A172 (cell line): ENCODE measurements at places on chromosomes 1 and 21.

DNA sequence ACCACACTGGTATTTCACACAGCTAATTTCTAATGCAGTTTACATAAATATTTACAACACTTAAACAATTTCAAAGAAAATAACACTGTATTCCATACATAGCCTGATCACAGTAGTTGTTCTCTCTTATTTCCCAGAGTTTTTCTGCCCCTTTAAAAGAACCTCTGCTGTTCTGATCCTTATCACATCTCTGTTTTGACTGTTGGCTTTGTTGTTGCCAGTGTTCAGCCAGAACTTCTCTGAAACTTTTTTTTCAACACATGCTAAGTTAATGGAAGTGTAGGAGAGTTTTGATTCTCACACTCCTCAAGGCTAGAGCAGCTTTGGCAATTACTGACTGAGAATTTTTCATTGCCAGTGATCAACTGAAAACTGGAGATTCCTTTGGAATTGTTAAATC is 11.1 kb downstream of the SELE start:
- DNase-seq = no peak

- DNase-seq = no peak
These were observed 3.5 kb upstream of the PADI1 start for GRCh38 chr1:17201201-17202021.

DNA sequence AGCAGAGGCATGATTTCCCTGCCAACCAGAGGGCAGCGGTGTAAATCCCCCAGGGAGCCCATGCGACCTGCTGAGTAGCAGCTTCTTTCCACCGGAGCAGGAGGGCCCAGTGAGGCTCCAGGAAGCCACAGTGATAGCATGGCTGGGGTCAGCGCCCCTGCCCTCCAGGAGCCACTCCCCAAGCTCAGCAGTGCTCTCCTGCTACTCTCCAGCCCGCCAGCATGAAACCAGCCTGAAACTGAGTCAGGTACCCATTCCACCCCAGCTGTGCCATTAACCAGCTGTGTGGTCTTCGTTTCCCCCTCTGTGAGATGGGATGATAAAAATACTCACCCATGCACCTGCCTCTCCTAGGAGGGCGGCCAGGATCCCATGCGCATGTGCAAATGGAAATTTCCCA is 123.8 kb upstream of the TMEM51 start:
- no peak for DNase-seq

DNA sequence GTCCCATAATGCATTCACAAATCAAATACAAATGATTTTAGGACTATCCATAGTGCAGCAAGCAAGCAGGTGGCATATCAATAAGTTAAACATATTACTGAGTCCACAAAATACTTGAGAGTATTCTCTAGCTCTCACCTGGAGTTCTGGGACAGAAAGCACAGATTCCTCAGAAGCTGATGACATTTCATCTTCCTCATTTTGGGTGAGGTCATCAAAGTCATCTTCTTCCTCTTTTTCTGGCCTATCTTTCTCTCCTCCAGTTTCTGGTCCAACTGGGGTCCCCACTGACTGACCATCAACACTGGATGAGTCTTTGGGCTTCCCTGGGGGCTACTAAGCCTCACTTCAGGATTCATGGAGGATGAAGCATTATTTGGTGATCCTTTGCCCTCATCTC is 38.9 kb downstream of the YY1AP1 start:
- DNase-seq = no peak

- no peak for DNase-seq
These were observed 24.3 kb upstream of the CLSTN1 start for GRCh38 chr1:9848022-9848421.

DNA sequence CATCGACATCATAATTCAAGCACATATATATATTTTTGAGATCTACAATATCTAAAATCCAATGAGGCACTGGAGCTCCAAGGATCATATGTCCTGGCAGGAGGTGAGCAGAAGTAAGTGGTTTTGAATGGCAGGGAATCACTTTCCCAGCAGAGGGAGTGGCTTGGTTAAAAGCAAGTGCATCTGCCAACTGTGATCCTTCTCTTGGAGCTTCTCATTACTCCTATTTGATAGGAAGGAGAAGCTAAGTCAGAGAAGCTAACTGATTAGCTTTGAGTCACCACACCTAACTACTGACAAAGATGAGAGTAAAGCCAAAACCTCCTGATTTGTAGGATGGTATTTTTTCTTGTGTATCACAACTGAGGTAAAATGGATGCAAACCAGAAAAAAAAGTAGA is 55.0 kb downstream of the ALG14 start:
- no peak for DNase-seq

- DNase-seq = no peak
These were observed 18.8 kb downstream of the KIF26B start for GRCh38 chr1:245173446-245174211.

- no peak for DNase-seq
These were observed 18.4 kb upstream of the PLEKHG5 start for GRCh38 chr1:6509919-6510291.

GRCh38 chr21:20010691-20011200 is 987.5 kb upstream of the NCAM2 start:
- no peak for DNase-seq

GRCh38 chr1:24290933-24291487 is 28.1 kb upstream of the GRHL3 start:
- no peak for DNase-seq

DNA sequence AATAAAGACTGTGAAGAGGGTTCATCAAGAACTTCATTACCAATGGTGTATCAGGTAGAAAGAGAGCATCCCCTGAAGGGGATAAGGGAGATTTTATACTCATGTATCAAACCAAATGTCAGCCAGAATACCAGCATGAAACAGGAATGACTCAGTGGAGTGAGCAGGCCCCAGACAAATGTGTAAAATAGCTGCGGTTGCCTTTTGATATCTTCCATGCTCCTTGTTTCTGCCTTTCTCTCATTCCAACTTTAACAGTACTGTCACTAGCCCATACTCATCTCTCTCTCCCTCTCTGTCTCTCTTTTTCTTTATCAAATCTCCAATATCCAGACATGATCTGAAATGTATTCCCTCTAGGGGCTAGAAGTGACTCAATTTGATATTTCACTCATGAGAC is 47.8 kb downstream of the GPR88 start:
- peak; percentile 56 for DNase-seq

- DNase-seq = no peak
These were observed 99.0 kb downstream of the NFIA start for GRCh38 chr1:61181067-61182038.

DNA sequence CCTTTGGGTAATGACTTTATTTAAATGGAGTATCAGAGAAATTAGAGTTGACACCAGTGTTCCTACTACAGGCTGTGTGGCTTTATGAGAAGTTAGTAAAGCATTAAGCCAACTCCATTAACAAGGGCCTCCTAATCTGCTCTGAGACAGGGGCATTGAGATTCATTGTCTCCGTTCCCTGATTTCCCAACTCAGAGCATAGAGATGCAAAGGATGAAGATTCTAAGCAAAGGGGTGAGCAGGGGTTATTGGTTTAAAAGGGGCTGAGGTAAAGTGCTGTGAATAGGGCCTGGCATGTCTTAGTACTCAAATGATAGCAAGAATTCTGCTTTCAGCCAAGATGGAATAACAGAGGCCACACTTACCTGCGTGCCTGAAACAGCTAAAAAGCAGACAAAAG is 428.4 kb downstream of the PTPRU start:
- no peak for DNase-seq

DNA sequence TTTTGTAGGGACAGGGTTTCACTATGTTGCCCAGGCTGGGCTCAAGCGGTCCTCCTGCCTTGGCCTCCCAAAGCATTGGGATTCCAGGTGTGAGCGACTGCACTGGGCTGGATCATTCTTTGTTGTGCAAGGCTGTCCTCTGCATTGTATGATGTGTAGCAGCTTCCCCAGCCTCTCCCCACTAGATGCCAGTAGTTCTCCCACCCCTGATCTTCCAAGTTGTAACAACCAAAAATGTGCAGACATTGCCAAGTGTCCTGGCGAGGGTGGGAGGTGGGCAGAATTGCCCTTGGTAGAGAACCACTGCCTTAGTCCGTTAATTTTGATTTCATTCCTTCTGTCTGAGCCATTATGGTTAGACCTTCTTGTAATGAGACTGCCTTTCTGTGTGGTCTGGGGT is 7.2 kb downstream of the GALNT2 start:
- no peak for DNase-seq

GRCh38 chr1:42012852-42013251 is 94.1 kb upstream of the HIVEP3 start:
- DNase-seq = no peak

- DNase-seq = peak; percentile 46
These were observed 252.5 kb downstream of the SIPA1L2 start for GRCh38 chr1:232377494-232377770.

DNA sequence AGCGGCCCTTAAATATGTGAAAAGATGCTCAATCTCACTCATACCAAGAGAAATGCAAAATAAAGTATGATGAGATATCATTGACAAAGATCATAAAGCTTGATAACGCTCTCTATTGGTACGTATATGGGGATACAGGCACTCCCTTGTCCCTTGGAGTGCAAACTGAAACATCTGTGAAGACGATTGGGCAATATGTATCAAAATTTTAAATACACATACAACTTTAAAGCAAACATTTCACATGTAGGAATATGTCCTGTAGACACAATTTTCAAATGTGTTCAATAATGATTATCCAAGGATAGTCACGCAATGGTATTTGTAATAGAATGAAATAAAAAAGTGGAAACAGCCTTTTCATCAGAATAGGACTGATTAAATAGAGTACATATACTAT is 2.0 kb upstream of the GJB3 start:
- DNase-seq = no peak
